ENCODE measurements at places on chromosomes 4 and X. TPM values are rescaled to one million over a fixed set of nuclear protein-coding genes. Genes with fewer than 3 reads are reported as not detected.

USP17L18 gene
- total RNA-seq: not detected

C4orf36 gene
- total RNA-seq: 0.72 TPM

IRAK1 gene
- 99.5 TPM for total RNA-seq

SYTL4 gene
- 2.9 TPM for total RNA-seq

PAGE5 gene
- not detected for total RNA-seq

All from osteoblast (primary cell).